NB4 (cell line): ENCODE measurements at places on chromosomes 13 and 19.

GRCh38 chr19:4976401-4977298 is 7.7 kb downstream of the KDM4B start:
- DNase-seq: peak; percentile 94

- no peak for DNase-seq
These were observed 325.0 kb downstream of the DNAJC15 start for GRCh38 chr13:43348397-43348796.

DNA sequence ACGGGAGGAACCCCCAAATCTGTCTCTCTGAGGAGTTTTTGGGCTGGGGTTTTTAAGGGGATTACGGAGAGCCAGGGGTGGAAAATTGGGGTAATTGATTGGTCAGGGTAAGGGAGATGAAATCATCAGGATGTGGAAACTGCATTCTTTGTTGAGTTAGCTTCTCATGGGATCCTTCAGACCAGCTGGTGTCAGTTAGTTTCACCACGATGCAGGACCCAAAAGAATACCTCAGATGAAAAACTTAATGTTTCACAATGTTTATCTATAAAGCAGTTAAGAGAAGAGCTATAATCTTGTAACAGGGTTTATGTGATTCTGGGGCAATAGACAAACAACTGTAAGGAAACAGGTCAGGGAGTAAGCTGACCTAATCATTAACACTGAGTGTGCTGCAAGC is 230.8 kb downstream of the POU4F1 start:
- peak; percentile 22 for DNase-seq

DNA sequence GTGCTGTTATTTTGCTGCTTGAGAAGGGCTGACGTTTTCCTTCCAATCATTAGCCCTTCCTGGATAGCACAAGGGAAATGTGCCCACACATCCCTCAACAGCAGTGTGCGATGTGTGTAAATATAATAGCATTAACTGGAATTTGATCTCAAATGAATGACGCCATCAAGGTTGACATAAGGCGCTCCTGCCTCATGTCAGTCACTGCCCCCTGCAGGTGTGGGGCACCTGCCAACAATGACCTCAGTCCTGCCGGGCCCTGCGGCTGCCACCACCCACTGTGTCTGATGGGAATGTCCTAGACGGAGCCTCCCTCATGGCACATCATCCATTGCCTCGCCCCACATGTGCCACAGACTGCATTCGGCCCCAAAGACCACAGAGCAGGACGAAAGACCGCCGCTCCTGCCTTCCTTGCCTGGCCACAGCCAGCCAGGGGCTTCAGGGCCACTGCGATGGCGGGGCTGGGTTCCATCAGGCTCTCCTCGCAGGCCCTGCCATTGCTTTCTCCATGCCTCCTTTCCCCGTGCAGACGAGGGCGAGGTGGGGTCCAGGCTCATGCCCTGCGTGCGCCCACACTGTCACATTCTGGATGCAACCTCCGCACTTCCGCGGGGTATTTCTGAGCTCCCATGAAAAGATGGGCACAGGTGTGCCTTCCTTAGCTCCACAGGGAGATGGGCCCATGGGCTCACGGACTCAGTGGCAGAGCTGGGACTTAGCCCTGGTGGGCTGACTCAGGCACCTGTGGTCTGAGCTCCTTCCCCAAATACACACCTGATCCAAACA is 146.7 kb downstream of the SOX1 start:
- no peak for DNase-seq

DNA sequence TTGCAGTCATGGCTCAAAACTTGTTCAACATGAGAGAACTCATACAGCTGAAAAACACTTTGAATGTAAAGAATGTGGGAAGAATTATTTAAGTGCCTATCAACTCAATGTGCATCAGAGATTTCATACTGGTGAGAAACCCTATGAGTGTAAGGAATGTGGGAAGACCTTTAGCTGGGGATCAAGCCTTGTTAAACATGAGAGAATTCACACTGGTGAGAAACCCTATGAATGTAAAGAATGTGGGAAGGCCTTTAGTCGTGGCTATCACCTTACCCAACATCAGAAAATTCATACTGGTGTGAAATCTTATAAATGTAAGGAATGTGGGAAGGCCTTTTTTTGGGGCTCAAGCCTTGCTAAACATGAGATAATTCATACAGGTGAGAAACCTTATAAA is 20.1 kb downstream of the ZNF283 start:
- DNase-seq: no peak

DNA sequence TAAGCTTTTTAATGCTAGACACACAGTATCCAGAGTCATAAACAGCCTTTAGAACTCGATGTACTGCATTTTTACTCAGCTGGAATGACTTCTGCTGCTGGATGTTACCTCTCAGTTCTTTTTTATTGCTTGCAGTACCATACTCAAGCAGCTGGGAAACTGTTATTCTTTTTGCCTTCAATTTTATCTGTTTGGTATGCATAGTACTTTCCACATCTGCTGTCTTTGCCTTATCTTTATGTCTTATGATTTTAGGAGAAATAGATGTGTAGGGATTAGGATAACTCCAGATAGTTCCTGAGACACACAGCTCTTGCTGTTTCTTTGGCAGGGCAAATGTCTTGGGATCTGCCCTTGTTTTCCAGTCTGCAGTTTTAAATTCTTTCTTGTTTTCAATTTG is 31.5 kb downstream of the TEX30 start:
- no peak for DNase-seq

DNA sequence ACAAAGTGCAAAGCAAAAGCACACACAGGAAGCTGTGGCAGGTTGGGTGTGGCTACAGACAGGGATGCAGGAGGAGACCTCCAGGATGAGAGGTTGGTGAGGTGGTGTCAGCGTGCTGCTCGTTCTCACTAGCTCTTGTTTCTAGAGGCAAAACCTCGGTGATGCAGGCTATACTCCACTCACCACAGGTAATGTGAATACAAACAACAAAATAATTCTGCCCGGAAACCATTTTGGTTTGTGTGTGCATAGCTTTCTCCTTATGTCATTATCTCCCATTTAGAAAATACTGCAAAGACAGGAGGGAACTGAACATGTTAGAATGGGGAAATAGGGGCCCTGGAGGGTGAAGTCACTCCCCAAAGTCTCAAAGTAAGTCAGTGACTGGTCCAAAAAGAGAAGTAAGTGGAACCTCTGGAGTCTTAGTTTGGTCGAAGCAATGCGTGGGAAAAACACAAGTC is 9.4 kb downstream of the LCP1 start:
- peak; percentile 92 for DNase-seq

DNA sequence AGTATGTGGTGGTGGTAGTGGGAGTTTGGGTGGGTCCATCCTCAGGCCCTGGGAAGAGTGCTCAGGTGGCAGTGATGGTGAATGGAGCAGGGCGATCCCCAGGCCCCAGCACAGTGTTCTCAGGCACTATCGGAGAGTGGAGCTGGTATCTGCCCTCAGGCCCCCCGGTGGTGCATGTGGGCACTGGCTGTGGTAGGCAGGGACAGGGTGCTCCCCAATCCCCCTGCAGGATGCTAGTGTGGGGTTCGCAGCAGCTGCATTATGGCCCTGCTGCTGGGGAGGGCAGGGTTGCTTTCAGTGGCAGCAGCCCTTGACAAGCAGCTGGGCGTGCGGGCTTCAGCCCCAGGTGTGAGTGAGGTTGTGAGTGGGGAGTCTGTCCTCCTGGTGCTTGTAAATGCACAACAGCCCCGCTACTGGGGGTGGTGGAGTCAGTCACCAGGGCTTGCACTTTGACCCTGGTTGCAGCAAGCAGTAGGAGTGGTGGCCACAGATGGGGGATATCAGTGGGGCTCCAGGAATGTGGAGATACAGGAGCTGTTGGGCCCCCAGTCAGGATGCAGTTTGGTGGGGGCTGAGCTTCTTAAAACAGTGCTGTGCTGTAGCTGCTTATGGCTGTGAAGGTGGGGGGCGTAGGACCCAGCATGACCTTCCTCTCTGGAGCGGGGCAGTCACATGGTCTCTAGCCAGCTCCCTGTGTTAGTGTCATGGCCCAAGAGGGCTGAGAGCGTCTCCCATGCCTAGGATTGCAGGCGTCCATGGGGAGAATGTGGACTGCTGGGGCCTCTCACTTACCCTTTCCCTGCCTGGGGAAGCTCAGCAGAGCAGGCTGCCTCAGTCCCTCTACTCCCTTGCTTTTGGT is 38.7 kb upstream of the ARHGEF7 start:
- no peak for DNase-seq

GRCh38 chr13:94419304-94419924 is 60.1 kb downstream of the DCT start:
- peak; percentile 14 for DNase-seq

DNA sequence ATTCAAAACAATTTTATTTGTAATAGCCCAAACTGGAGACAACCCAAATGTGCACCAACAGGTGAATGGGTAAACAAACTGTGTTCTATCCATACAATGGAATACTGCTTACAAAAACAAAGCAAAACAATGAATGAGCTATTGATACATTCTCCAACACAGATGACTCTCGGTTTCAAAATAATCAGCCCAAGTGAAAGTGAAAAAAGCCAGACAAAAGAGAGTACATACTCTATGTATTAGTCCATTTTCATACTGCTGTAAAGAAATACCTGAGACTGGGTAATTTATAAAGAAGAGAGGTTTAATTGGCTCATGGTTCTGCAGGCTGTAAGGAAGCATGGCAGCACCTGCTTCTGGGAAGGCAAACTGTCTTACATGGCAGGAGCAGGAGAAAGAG is 65.2 kb upstream of the LRCH1 start:
- no peak for DNase-seq

DNA sequence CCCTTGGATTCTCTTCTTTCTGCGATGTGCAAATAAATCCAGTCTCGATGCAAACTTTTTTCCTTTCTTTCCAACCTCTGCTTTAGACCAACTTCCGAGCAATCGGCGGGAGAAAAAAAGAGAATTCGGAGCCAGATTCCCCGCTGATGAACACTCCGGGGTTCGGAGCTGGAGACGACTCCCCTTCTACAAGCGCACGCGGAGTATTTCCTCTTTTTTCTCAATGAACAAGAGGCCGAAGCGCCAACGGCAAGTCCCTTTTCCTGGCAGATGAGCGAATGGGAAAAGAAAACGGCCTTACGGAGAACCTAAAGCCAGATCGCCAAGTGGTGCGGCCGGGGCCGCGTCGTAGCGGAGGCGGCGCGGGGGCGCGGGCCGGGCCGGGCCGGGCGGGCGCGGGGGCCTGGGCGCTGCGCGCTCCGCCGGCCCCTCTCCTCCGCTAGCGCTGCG is 250 bp downstream of the SPRY2 start:
- peak; percentile 88 for DNase-seq

DNA sequence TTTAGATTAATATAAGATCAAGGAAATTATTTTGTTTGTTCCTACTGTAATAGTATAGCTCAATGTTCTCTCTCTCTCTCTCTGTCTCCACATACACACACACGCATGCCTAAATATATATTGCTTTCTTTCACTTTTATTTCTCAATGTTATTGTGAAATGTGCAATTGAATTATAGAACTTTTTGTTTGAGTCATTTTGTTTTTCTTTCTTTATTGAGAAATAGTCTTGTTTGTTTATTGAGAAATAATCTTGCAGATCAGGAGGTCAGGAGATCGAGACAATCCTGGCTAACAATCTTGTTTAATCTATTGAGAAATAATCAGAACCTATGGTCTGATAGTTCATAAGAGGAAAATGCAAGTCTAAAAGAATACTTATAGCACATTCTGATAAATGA is 1581.3 kb downstream of the EFNB2 start:
- DNase-seq: no peak

- no peak for DNase-seq
These were observed 86.4 kb downstream of the CCNA1 start for GRCh38 chr13:36518707-36519106.

DNA sequence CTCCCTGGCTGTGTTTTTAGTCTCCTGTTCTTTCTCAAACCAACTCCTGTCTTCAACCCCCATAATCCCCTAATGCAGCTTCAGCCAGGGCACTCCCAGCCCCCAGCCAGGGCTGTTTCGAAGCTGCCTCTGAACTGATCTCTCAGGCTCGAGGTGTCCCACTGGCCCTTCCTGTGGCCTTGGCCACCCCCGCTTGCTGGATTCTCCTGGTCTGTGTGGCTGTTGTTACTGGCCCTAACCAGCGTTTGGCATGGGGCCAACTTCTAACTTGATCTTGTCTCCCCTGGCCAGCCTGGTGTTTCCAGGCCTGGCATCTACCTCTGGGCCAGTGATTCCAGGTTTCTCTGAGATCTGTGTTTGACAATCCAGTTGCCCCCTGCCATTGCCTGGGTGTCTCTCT is 11.0 kb downstream of the XAB2 start:
- no peak for DNase-seq

DNA sequence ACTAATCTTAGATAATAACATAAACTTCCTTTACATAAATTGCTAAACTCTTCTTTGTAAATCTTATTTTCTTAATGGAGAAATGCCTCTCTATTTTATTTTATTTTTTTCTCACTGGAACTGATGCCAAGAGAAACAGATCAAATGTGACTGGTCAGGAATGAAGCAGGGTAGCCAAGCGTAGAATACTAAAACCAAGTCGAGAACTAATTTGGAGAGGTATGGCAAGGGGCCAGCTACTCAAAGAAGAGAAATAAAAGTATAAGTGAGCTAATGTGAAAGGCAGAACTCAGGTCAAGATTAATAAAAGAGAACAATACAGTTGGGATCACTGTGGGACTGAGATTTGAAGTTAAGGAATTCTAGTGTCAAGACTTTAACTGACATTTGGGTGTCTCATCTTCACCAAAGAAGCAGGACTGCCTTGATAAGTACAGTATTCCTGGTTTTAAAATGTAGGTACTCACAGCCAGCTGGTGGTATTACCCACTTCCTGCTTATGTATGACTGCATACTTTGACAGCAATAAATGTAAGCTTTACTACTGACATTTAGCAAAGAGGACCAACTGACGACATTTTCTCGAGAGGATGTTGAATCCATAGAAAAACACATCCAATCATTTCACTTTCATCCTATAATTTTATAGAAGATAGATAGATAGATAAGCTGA is 1192.2 kb downstream of the EFNB2 start:
- DNase-seq: peak; percentile 3

DNA sequence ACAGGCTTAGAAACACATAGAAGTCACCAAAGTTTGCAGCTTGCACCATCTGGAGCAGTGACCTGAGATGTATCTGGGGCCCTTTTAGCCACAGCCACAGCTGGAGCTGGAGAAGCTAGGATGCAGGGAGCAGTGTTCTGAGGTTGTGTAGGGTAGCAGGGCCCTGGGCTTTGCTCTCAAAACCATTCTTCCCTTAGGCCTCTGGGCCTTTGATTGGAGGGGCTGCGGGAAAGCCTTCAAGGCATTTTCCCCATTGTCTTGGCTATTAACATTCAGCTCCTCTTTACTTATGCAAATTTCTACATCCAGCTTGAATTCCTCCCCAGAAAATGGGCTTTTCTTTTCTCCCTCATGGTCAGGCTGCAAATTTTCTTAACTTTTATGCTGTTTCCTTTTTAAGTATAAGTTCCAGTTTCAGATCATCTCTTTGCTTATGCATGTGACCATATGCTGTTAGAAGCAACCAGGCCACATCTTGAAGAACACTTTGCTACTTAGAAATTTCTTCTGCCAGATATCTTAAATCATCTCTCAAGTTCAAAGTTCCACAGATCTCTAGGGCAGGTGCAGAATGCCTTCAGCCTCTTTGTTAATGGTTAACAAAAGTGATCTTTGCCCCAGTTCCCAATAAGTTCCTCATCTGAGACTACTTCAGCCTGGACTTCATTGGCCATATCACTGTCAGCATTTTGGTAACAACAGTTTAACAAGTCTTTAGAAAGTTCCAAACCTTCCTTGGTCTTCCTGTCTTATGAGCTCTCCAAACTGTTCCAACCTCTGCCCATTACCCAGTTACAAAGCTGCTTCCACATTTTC is 48.5 kb downstream of the NBEA start:
- DNase-seq: no peak

GRCh38 chr13:50129706-50130122 is 114.5 kb downstream of the KCNRG start:
- no peak for DNase-seq

- no peak for DNase-seq
These were observed 9.4 kb downstream of the NLRP7 start for GRCh38 chr19:54937926-54938325.
